ENCODE measurements at places on chromosomes 5 and 9.
A peak's percentile ranks its signal among the peaks of the same experiment; 100 is the strongest.

DNA sequence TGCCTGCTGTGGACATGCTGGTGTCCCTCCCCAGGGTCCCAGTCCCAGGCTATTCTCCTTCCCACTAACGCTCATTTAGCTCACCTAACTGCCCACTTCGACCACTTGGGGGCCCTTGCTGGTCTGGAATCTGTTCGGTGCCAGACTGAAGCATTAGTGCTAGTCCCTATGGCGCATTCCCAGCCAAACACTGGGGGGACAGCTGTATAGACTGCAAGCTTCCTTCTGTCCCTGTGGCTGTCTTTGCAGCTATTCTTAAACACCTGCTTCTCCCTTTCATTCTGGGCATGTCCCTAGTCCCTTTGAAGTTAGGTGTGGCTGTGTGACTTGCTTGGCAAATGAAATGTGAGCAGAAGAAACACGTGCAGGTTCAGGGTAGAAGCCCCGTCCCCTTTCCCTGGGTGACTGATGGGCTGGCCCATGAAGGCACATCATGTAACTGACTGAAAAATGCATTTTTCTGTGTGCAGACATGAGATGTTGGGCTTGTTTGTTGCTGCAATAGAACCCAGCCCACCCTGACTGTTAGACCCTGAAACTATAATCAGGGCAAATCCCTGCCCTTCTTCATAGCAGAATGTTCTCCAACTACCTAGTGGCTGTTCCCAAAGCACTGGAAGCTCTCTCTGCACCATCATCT is 134.4 kb downstream of the BARX1 start:
- no peak for DNase-seq

DNA sequence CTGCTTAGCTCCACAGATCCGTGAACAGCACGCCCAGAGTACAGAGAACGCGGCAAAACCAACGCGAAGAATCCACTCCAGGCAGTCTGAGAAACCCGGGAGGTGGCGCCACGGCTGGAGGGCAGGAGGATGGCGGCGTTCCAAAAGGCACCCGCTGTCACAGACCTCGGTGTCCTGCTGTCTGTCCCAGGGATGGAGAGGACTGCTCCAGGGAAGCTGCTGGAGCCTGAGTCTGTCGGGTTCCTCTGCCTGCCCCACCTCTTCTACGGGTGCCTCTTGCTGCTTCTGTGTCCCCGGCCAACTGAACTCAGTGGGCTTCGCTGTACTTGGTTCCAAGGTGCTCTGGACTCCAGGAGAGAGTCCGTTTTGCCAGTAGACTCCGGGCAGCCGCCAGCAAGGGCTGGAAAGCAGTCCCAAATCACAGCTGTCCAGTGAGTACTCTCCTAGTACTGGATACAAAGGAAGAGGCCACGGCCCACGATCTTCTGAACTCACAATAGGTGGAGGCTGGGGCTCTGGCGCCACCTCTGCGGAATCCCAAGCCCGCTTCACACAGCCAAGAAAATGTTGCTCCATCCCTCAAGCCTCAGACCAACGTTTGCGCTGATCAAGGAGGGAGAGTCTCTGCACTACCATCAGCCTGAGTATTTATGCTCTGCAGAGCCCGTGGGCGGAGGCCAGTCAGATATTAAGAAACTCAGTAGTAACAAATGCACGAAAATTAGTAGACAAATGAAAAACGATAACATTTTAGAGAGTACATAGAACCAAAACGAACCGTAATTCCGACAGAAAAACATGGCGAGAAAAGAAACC is 440 bp downstream of the ANXA2R start:
- DNase-seq, result peak; percentile 76

DNA sequence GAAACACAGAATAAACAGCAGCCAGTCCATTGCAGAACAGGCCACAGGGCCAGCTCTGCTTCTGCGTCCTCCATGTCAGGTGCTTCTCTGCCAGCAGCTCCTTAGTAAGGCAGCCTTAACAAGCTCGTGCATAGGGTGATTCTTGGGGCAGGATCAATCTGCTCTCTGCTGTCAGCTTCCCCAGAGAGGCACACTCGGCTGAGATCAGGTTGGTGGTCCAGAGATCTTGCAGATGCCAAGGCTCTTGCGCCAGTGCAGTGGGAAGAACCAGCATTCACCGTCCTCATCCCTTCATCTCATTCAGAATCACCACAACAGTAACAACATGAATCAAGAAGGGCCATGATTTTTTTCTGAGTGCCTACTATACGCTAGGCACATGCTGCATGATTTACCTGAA is 49.0 kb upstream of the ALDH1B1 start:
- DNase-seq, result no peak

DNA sequence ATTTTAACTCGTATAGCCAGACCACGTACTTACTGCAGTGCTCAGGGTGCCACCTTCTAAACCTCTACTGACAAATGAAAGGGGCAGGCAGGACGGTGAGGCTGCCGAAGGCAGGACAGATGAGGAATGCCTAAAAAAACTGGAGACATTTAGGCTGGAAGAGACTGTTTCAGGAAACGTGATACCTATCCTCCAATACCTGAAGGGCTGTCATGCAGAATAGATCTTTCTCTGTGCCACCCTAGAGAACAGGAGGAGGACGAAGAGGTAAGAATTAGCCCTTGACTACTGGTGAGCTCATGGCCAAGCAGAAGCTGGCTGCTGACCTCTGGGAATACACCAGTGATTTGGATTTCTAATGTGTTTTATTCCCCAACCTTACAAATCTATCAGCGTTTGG is 139.4 kb downstream of the EFNA5 start:
- DNase-seq, result no peak

GRCh38 chr5:131998431-131999040 is 12.9 kb downstream of the ACSL6 start:
- DNase-seq, result no peak

GRCh38 chr5:77177576-77177975 is 32.9 kb upstream of the PDE8B start:
- no peak for DNase-seq

GRCh38 chr5:24805230-24805629 is 160.5 kb upstream of the CDH10 start:
- DNase-seq, result no peak

DNA sequence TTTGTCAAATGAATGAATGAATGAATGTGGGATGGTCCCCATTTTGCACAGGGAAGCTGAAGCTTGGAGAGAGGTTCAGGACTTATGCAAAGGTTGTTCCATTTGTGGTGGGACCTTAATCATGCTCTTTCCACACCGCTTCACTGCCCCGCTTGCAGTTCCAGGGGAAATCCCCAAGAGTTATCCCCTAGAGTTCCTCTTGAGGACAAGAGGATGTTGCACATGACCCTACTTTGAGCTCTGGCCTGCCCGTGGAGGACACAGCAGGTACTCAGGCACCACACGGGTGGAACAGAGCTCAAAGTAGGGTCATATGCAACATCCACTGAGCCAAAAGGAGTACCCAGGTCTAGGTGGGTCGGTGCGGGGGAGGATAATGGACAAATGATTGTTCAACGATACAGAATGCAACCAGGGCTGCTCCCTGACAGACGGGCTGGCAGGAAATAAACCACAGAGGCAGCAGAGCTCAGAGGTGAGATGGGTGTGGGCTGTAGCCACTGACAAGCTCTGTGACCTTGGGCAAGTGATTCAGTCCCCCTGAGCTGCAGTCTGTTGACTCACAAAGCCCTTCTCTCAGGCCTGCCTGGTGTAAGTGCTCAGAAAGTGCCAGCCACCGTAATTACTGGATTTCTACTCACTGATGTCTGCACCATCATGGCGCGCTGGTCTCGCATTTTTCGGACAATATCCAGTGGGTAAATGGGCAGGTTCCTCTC is 60.3 kb upstream of the EPB41L4B start:
- DNase-seq, result no peak

DNA sequence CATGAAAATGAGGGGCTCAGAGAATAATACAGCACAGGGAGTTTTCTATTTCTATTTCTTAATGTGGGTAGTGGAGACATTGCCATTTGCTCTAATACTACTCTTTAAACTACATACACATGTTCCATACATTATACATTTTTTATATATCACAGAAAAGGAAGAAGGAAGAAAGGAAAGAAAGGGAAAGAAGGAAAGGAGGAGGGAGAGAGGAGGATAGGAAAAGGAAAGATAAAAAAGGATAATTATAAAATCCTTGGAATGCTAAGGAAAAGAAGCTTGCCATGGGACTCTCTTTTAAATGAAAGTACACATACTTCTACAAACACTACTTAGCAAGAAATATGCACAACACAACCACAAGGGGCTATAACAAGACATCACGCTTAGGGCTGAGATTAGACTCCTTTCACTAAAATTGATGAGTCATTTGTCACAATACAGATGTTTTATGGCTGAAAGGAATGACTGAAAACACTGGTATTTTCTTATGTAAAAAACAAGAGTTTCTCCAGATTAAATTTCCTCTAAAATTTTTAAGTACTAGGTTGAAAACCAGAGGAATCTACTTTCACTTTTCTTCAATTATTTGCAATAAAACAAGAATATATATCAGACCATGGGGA is 219.8 kb downstream of the ARL15 start:
- no peak for DNase-seq
